ENCODE measurements at places on chromosomes 7 and 10. TPM values are rescaled to one million over a fixed set of nuclear protein-coding genes. Genes with fewer than 3 reads are reported as not detected.
A peak's percentile ranks its signal among the peaks of the same experiment; 100 is the strongest.

DNA sequence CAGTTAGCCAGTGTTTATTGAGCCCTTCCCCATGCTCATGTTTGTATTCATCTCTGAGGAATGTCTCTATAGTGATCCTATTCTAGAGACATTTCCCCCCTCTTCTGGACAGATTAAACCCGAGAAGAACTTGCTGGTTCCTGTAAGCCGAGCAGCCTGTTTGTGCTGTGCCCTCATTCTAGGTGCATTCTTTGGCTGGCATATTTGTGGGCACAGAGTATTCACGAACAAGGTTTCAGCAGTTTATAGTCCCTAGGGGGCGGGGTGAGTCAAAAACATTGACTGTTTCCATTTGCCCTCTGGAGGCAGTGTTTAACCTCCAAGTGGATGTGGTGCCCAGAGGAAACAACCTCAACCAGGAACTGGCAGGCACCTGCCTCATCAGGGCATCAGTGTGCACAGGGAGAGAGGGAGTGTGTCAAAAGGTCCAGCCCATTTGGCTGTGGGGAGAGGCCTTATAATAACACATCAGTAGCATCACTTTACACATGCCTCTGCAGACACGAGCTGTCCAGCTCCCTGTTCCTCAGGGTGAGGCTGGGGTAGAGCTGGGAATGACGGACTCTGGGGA, 273.3 kb upstream of the LRGUK start:
- H3K4me3 ChIP-seq: no peak overlapping the region
- H3K27ac ChIP-seq: no peak overlapping the region
- H3K36me3 ChIP-seq: no peaks in the 10 kb centered on the region
- no peaks in the 10 kb centered on the region for H3K27me3 ChIP-seq
- no peak for DNase-seq

DNA sequence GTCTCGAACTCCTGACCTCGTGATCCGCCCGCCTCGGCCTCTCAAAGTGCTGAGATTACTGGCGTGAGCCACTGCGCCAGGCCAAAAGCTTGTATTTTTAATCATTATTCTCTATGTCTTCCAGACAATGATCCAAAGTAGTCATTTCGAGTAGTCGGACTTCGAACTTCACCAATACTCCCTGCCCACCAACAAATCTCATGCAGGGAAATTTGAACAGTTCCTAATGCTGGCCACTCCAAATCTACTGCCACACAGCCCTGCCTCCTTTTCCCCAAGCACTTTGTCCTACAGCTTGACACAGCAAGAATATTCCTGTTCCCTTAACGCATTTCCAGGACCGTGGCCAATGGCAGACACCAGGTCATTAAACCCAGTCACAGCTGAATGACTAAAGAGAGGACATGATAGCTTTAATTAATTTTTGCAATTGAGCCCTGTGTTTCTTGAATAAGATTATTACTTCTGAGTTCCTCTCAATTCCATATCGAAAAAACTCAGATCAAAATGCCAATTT, 142.3 kb upstream of the NRP1 start:
- DNase-seq: no peak
- no peak overlapping the region for H3K27ac ChIP-seq
- H3K27me3 ChIP-seq: no peaks in the 10 kb centered on the region
- H3K36me3 ChIP-seq: no peaks in the 10 kb centered on the region

DNA sequence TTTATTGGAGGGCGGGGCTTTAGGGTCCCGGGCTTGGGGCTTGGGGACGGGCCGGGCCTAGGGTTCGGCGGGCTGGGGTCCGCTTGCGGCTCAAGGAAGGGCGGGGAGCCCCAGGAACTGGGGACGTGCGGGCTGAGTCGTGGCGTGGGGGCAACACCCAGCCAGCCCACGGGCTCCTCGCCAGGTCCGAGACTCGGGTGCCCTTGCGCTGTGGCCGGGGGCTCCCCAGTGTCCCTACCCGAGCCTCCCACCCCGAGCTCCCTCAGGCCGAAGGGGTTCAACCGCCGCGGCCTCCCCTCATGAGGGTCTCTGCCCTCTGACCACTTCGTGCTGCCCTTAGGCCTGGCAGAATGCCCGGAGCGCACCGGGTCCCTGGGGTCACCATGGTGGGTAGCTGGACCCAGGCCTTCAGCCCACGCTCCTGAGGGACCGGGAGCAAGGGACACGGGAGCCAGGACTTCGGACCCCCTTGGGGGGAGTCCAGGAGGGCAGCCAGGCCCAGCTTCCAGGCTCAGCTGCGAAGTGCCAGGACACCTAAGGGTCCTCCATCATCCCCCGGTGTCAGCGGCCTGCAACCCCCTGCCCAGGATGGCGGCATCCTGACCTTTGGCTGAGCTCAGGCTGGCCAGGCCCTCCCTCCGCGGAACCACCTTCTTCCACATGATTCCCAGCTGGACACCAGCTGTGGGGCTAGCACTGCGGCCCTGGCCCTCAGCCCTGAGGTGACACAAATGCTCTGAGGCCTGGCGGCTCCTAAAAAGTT, 524 bp upstream of the FUOM start:
- DNase-seq: peak; percentile 81
- H3K4me3 ChIP-seq: peak overlapping the region; percentile 62
- H3K4me1 ChIP-seq: peaks cover 16% of the 10 kb centered on the region
- peaks cover 26% of the 10 kb centered on the region for H3K27me3 ChIP-seq

GRCh38 chr10:101319241-101319915, 34.6 kb upstream of the BTRC start:
- H3K4me1 ChIP-seq: no peaks in the 10 kb centered on the region
- no peak overlapping the region for H3K27ac ChIP-seq
- DNase-seq: no peak
- H3K27me3 ChIP-seq: no peaks in the 10 kb centered on the region
- no peaks in the 10 kb centered on the region for H3K36me3 ChIP-seq
- H3K4me3 ChIP-seq: no peak overlapping the region

GRCh38 chr7:132666774-132667172, 90.5 kb upstream of the PLXNA4 start:
- H3K36me3 ChIP-seq: no peaks in the 10 kb centered on the region
- no peak overlapping the region for H3K4me3 ChIP-seq
- H3K27ac ChIP-seq: no peak overlapping the region
- no peaks in the 10 kb centered on the region for H3K4me1 ChIP-seq
- H3K27me3 ChIP-seq: no peaks in the 10 kb centered on the region

GRCh38 chr10:28179006-28179742, 123.7 kb downstream of the MPP7 start:
- peaks cover 33% of the 10 kb centered on the region for H3K4me1 ChIP-seq
- no peaks in the 10 kb centered on the region for H3K36me3 ChIP-seq
- no peak overlapping the region for H3K4me3 ChIP-seq
- H3K27me3 ChIP-seq: no peaks in the 10 kb centered on the region
- H3K27ac ChIP-seq: peak overlapping the region; percentile 71
- no peak for DNase-seq

DNA sequence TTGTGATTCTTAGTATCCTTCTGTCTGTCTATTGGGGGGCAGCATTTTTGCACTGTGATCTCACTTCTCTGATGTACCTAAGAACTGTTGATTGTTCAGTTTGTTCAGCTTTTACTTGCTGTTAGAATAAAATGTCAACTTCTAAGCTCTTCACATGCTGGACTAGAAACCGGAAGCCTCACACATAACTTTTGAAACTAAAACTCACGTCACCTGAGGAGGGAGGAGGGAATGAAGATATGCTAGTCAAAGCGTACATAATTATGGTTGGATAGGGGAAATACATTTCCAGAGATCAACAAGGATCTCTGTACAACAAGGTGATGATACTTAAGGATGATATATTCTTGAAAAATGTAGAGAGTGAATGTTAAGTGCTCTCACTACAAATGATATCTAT, 609.7 kb downstream of the INHBA start:
- no peaks in the 10 kb centered on the region for H3K36me3 ChIP-seq
- no peak for DNase-seq
- no peak overlapping the region for H3K27ac ChIP-seq
- no peaks in the 10 kb centered on the region for H3K4me1 ChIP-seq

GRCh38 chr7:18509481-18509880, 13.9 kb downstream of the HDAC9 start:
- no peak for DNase-seq
- H3K27ac ChIP-seq: peak overlapping the region; percentile 2
- H3K36me3 ChIP-seq: no peaks in the 10 kb centered on the region
- no peak overlapping the region for H3K4me3 ChIP-seq

- no peaks in the 10 kb centered on the region for H3K27me3 ChIP-seq
- peaks cover 15% of the 10 kb centered on the region for H3K36me3 ChIP-seq
- no peak overlapping the region for H3K4me3 ChIP-seq
- H3K4me1 ChIP-seq: no peaks in the 10 kb centered on the region
- DNase-seq: no peak
These were observed 143.5 kb downstream of the RGS10 start for GRCh38 chr10:119398996-119399395.

GRCh38 chr7:140669352-140669751, 3.4 kb upstream of the ADCK2 start:
- H3K27me3 ChIP-seq: no peaks in the 10 kb centered on the region
- no peaks in the 10 kb centered on the region for H3K4me1 ChIP-seq

DNA sequence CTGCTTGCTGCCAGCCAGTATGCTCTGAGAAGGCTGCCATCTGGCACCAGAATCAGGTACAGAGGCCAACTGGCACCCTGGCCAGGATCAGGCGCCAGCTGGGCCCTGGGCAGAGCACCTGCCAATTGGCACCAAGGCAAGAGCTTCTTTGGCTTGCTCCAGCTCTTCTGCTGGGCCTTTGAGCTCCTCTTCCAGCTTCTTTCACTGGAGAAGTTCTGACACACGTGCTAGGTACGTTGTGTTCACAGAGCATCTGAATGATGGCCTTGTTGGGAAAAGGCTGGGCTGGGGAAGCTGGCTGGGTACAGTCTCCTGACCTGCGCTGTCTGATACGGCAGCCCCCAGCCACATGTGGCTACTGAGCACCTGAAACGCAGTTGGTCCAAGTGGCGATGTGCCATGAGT, 31.7 kb upstream of the OPALIN start:
- H3K27ac ChIP-seq: peak overlapping the region; percentile 73
- peaks cover 40% of the 10 kb centered on the region for H3K4me1 ChIP-seq
- no peaks in the 10 kb centered on the region for H3K36me3 ChIP-seq
- H3K4me3 ChIP-seq: no peak overlapping the region
- peak; percentile 96 for DNase-seq
- no peaks in the 10 kb centered on the region for H3K27me3 ChIP-seq

DNA sequence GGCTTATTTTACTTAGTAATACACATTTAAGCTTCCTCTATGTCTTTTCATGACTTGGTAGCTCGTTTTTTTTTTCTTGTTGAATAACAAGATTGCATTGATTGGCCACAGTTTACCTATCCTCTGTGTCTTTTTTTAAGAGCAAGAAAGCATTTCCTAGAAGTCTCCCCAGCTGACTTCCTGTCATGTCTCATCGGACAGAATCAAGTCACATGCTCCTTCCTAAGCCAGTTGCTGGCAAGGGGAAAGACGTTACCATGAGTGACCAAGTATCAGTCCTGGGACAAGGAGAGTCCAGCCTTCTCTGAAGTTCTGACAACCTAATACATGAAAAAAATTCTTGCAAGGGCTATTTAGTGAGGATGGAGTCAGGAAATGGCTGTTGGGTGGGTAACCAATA, 24.9 kb upstream of the SFRP5 start:
- no peak for DNase-seq
- no peaks in the 10 kb centered on the region for H3K36me3 ChIP-seq
- H3K4me1 ChIP-seq: no peaks in the 10 kb centered on the region
- peaks cover 3% of the 10 kb centered on the region for H3K27me3 ChIP-seq
- no peak overlapping the region for H3K27ac ChIP-seq
- H3K4me3 ChIP-seq: no peak overlapping the region

GRCh38 chr7:16669581-16669980, 23.6 kb downstream of the BZW2 start:
- H3K4me1 ChIP-seq: no peaks in the 10 kb centered on the region
- no peaks in the 10 kb centered on the region for H3K27me3 ChIP-seq
- no peak overlapping the region for H3K27ac ChIP-seq
- H3K4me3 ChIP-seq: no peak overlapping the region
- DNase-seq: no peak
- no peaks in the 10 kb centered on the region for H3K36me3 ChIP-seq

GRCh38 chr10:84114088-84114667, 25.1 kb upstream of the GHITM start:
- H3K27me3 ChIP-seq: no peaks in the 10 kb centered on the region
- no peak for DNase-seq
- no peak overlapping the region for H3K4me3 ChIP-seq
- no peak overlapping the region for H3K27ac ChIP-seq

DNA sequence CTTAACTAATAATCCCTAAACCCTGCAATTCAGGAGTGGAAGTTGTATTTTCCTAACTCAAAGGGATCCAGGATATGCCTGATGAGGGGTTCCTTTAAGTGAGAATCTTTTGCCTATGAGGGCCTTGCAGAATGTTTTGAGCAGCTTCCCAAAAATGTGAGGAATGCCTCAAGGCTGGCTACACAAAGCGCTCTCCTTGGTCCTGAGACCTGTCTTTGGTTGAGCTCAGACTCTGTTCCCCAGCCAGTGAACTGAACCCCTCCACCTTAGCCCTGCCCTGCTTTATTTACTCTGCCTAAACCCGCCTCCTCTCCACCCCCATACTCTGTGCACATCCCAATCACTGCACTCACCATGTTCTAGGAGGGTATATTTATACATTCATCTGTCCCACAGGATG, 108.6 kb downstream of the NRCAM start:
- no peaks in the 10 kb centered on the region for H3K27me3 ChIP-seq
- no peaks in the 10 kb centered on the region for H3K36me3 ChIP-seq
- H3K4me1 ChIP-seq: no peaks in the 10 kb centered on the region
- DNase-seq: no peak
- H3K4me3 ChIP-seq: no peak overlapping the region
- no peak overlapping the region for H3K27ac ChIP-seq

DNA sequence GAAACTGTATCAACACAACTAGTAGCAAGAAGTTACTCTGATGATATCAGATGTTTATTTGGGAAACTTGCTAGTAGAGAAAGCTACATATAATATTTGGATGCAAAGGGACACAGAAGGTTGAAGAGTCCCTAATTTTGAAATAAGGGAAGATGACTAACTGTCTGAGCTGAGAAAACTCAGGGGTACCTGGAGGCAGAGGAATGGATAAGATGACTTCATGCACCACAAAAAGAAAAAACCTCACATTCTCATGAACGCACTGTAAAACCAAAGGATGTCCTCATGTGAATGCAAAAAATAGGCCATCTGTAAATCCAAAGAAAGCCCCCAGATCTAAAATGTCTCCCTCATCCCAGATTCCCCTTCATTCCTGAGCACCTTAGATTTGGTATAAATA, 29.3 kb downstream of the PRSS2 start:
- no peak for DNase-seq
- no peak overlapping the region for H3K27ac ChIP-seq
- peaks cover 17% of the 10 kb centered on the region for H3K4me1 ChIP-seq
- peaks cover 37% of the 10 kb centered on the region for H3K27me3 ChIP-seq
- no peaks in the 10 kb centered on the region for H3K36me3 ChIP-seq

CBX3 gene
- total RNA-seq: 96.3 TPM

LMOD2 gene
- not detected for total RNA-seq

MIOS gene
- 32.9 TPM for total RNA-seq

ADAM12 gene
- total RNA-seq: 0.14 TPM

GHRHR gene
- total RNA-seq: not detected

POLL gene
- 30.0 TPM for total RNA-seq

GRM3 gene
- total RNA-seq: 1.4 TPM

FAM25C gene
- total RNA-seq: not detected

C10orf90 gene
- not detected for total RNA-seq

ZPBP gene
- not detected for total RNA-seq
